ENCODE measurements at places on chromosomes 13 and 19.

DNA sequence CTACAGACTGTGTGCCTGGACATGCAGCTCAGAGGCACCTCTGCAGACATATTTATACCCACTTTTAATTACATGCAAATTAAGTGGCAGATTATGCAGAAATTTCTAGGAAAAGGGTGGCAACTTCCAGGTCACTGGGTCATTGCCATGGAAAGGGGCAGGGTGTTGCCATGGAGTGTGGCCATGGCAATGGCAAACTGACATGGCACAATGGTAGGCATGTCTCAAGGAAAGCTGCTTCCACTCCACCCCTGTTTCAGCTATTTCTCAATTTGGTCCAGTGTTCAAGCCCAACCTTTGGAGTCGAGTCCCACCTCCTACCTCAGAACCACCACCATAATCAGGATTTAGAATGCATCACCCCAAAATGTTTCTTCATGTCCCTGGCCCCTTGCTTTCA is 170.7 kb upstream of the TSHZ3 start:
- DNase-seq = no peak

GRCh38 chr19:49884760-49885159 is 7.3 kb downstream of the TBC1D17 start:
- no peak for DNase-seq

GRCh38 chr19:1648459-1648849 is 4.0 kb downstream of the TCF3 start:
- no peak for DNase-seq

- no peak for DNase-seq
These were observed 437.4 kb upstream of the SPRY2 start for GRCh38 chr13:80778297-80778696.

All from cerebellum (tissue), 4 donors.